MG63 (cell line): ENCODE measurements at places on chromosomes 16 and 17.

DNA sequence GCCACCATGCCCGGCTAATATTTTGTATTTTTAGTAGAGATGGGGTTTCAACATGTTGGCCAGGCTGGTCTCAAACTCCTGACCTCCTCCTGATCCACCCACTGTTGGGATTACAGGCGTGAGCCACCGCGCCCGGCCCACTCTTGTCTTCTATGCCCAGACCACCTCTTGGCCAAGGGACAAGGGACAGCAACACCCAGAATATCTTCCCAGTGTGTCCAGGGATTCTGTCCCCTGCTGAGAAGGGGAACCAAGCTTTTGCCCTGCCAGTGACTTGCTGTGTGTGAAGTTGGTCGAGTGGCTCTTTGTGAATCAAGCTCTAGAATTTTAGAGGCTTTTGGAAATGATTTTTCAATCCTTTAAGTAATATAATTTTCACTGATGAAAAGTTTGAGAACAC, 1.7 kb upstream of the MPO start:
- DNase-seq, result no peak

DNA sequence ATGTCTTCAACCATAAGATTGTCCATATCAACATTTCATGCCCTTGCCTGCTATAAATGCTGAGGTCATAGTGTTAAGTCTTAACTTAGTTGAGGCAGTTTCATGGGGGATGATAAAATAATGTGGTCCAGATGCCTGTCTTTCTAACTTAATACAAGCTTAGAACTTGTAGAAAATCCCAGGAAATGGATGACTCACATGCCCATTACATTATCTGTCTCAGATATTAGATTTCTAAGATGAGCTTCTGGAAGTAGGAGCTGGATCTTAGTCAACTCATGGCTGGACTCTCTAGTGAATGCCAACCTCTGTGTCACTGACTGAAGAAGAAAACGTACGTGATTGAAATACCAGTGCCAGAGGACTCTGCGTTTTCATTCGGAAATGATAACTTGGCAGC, 797.5 kb upstream of the EEF2KMT start:
- DNase-seq, result no peak

DNA sequence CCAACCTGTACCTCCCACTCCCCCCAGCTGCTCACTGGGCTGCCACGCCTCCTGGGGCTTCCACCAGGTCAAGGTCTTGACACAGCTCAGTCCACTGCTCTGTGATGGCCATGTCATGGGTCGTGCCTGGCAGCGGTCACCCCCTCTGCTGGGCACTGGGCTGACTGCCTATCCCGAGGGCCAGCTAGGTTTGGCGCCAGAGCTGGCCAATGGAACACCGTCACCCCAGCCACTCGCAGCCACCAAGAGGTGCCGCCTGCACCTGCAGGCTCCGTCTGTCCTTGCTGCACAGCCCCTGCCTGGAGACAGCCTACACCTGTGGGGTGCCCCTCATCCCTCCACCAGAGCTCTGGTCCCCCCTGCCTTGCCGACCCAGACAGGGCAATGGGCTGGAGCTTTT, 4.5 kb upstream of the RAB40C start:
- DNase-seq, result no peak

DNA sequence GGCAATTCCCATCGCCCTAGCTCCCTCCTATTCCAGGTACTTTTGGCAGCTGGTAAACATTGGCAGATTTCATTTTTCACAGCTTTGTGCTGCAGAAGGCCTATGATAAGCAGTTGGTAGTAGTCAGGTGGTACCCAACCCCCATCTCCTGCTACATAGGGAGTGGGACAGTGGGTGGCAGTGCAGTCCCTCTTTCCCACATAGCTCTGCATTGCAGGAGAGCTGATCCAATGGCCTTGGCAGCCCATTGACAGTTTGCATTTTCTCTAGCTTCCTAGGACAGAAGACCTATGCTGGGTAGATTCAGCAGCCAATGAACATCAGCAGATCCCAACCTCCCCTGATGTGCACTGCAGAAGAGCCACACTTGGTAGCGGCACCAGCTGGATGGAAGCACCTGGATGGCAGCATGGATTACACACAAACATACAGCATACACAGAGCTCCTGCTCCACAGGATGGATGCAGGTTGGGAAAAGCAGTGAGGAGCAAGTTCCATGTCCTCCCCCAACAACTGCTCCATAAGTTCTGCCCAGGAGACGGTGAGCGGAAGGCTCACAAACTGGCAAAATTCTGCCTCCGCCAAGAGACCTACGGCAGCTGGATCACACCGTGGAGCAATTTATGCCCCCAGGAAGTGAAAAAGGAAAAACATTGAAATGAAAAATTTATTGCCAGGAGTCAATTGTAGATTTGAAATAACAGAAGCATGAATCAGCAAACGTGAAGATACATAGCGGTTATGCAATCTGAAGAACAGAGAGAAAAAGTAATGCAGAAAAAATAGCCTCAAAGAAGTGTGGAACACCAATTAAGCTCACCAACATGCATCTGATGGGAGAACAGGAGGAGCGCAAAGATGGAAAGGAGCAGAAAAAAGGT, 95.7 kb downstream of the CACNG1 start:
- no peak for DNase-seq

DNA sequence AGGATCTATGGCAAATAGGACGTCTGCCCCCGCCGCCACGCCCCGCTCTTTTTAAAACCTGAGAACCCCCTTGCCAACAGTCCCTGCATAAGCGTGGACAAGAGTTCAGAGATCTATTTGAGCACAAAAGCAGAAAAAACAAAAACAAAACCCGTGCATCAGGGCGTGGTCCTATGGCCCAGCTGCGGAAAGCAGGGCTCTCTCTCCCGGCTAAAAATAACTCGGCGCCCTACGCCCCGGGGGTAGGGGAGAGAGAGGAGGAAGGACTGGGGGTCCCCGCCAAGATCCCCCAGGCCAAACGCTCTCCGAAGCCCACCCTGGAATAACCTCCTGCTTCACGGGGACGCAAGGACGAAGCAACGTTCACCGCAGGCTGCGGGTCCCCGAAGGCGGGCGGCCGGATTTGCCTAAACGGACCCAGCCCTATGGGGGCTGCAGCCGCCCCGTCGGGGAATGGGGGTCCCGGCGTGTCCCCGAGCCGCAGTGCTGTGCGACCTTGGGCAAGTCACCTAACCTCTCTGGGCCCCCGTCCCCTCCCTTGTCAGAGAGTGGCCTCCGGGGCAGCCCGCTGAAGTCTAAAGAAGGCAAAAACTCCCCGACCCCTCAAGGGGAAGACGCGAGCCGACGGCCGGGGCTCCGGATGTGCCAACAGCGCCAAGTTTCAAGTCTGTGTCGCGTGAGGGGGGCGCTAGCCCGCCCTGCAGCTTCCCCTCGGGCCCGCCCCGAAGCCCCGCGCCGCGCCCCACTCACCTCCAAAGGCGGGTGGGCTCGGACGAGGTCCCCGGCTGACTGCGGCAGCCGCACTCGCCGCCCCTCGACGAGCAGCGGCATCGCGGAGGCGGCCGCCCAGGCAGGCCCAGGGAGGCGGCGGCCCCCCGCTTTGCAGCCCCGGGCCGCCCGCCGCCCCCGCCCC, 477 bp downstream of the NTAN1 start:
- DNase-seq, result peak; percentile 17

- DNase-seq, result peak; percentile 57
Observed at GRCh38 chr16:19907161-19907992, 22.7 kb upstream of the GPRC5B start.

DNA sequence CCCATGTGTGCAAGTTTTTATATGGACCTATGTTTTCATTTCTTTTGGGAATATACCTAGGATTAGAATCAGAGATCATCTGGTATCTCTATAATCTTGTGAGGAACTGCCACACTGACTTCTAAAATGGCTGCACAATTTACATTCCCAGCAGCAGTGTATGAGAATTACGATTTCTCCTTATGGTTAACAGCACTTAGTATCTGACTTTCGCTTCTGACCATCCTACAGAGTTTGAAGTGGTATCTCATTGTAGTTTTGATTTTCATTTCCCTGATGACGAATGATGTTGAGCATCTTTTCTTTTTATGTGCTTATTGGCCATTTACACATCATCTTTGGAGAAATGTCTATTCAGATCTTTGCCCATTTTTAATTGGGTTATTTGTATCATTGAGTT, 10.0 kb downstream of the C16orf96 start:
- no peak for DNase-seq

- no peak for DNase-seq
Observed at GRCh38 chr16:70582280-70582978, 58.8 kb downstream of the SF3B3 start.

GRCh38 chr17:10585529-10585928, 36.1 kb upstream of the MYH2 start:
- DNase-seq, result no peak

DNA sequence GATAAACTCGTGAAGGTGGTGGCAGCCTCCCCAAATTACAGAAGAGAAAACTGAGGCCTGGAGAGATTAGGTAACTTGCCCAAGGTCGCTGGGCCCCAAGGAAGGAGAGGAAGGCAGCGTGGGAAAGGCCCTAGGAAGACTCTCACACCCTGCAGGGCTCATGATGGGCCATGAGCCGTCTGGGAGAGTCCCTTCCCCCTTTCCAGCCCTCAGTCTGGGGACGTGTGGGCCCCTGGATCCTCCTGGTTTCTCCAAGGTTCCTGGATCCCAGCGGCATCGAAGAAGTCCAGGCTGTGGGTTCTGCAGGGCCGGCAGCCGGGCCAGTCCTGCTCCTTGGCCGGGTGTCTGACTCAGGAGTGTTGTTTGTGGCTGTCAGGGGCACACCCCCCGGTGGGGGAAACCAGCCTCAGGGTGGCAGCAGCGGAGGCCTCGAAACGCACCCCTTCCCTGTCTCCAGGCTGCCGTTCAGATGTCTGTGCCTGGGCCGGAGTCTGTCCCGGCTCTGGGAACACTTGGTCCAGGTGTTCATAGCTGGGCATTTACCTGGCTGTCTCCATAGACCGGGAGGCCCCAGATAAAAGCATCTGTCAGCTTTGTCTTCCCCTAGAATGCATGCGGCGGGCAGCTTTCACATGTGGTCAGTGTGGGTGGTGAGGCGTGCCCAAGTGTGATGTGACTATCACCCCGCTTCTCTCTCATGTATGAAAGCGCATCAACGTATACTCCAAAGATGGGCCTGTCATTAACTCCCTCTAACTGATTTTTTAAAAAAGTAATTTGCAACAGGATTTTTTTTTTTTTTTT, 3.7 kb upstream of the RAP1GAP2 start:
- DNase-seq, result no peak

DNA sequence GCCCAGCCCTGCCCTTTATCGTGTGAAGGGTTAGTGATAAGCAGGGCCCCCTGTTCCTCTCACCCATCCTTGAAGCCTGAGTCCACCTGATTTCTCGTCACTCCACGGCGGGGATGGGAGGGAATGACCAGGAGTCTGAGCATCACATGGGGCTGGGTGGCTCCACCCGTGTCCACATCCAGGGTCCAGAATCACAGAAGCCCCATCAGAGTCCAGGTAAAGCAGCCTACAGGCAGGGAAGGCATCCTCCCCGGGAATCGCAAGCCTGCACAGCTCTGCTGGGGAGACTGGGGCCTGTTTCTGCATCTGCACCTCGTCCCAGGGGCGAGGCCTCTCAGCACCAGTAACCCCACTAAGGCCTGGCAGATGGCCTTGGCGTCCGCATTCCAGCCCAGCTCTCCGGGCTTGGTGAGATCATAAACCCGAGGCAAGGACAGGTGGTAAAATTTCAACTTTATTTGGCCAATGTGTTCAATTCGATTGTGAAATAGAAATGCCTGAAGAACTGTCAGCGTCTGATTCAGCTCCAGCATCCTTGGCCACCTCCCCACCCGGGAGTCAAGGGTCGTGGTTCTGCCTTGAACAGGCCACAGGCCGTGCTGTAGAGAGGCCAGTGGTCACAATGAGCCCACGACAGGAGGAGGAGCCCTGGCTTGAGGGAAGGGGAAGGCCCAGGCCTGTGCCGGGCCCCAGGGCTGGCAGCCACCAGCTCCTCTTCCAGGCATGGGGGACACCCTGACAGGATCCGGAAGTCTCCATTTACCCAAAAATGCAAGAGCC, 8.1 kb upstream of the PPP1R27 start:
- peak; percentile 41 for DNase-seq

GRCh38 chr16:81551151-81551808, 106.7 kb downstream of the CMIP start:
- no peak for DNase-seq

- DNase-seq, result peak; percentile 99
Observed at GRCh38 chr16:84718-85406, 6.8 kb downstream of the MPG start.

- DNase-seq, result no peak
Observed at GRCh38 chr16:78729687-78730086, 630.2 kb downstream of the WWOX start.

DNA sequence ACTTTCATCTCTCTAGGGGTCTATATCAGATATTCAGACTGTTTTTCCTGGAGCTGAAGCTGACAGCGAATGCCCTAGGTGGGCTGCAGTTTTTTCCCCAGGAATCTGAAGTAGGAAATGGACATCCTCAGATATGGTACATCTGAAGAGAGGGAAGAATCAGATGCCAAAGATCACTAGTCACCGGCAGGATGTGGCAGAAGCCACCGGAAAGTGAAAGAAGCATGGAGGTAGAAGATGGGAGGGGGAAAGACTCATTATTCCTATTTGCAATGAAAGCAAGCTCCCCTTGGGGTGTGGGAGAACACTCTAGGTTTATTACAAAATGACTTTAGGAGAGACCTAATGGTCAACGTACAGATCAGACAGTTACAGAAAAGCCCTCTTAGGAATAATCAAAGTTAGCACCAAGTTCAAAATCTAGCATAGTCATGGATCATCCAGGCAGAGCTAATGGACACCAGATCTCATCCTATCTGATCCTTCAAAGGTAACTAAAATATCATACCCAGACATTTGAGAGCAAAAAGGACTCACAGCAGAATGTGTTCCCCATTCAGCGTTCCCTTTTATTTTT, 110.7 kb downstream of the HS3ST3A1 start:
- DNase-seq, result no peak

DNA sequence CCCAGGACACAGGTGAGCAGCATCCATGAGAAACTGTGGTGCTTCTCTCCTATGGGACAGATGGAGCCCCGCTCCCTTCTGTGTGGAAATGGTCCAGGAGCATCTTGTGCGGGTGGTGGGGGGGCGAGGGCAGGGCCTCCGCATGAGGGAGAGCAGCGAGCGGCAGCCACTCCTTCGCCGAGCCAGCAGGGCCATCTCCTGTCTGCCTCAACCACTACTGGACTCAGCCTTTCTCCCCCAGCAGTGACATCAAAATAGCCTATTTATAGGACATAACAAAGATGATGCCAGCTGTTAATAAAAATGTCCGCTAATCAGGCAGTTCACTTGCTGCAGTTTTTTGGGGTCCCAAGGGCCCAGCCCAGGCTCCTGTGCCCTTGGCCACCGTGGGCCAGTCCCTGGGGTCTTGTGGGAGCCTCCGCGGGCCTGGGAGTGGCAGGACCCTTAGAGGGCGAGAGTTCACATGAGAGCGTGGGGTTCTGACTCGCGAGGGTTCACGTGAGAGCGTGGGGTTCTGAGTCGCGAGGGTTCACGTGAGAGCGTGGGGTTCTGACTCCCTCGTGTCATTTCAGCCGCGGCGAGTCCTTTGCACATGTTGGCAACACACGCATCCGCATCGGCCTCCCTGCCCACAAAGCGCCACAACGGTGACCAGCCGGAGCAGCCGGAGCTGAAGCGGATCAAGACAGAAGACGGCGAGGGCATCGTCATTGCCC, 47.4 kb downstream of the WDR45B start:
- no peak for DNase-seq
